ENCODE measurements at places on chromosomes 2 and 18.

DNA sequence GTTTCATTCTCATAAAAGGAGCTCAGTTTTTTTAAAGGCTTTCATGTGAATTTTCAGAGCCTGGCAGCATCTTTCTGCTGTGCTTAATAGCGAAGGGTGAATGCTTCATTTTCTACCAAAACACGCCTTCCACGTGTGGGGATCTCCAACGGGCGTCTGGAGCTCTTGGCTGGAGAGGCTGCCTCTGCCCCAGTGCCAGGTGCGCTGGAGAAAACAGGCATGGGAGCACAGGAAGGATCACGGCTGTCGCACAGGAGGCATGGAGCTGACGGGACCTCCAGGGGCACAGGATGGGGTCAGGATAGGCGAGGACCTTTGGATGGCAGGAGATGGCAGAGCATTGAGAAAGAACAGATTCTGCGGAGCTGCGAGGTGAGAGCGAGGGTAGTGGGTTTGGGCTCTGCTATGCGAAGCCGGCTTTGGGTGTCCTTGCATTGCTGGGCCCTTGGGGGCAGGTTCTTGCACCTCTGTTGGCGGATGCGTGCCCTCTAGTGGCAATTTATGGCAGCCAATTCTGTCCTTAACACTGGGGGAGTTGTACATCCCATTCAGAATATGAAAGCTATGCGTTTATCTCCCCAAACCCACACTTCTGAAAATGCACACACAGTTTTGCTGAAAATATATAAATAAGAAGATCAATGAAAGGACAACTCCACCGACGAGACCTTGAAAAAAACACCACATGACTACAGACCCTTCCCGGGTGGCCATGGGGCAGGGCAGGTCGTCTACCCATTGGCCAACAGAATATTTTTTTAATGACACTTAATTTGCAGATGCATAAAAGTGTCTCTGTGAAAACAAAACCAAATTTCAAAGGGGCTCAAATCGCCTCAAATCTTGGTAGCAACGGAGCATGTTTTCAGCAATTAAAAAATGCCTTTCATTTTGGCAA is 90.4 kb upstream of the SLC35G4 start:
- peak; percentile 46 for DNase-seq

GRCh38 chr2:152550386-152550785 is 166.9 kb downstream of the PRPF40A start:
- DNase-seq: no peak

DNA sequence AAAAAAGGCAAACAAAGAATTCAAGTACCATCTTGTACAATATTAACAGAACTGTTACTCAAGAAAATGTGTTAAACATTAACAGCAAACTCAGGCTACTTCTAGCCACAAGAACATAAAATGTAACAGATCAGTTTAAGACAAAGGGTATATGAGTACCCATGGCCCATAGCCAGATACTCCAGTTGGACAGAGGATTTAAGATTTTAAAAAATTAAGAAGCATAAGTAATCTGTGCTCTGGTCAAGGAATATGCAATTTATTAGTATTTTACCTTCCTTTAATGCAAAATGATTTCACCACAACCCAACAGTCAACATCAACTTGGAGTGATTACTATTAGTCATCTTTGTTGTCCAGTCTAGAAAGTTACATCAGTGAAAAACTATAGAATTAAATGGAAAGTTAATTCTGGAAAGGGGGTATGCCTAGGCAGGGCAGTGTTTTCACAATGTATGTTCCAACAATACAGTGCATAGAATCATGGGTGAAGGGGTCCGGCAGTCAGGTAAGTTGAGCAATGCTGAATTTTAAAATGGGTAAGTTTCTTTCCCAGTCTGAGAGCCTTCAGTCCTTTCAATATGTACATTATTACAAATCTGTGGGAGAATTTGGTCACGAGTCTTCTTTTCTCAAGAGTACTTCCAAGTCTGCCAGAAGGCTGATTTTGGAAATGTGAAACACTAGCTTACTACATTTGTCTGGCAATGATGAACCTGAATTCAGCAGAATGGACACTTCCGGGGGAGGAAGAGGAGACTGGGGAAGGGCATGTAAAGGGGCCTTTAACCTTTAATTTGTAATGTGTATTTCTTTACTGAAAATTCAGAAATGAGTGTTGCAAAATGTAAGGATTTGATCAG is 34.5 kb downstream of the SFT2D3 start:
- DNase-seq: peak; percentile 25

GRCh38 chr2:38076710-38077430 is 919 bp upstream of the CYP1B1 start:
- DNase-seq: peak; percentile 98

DNA sequence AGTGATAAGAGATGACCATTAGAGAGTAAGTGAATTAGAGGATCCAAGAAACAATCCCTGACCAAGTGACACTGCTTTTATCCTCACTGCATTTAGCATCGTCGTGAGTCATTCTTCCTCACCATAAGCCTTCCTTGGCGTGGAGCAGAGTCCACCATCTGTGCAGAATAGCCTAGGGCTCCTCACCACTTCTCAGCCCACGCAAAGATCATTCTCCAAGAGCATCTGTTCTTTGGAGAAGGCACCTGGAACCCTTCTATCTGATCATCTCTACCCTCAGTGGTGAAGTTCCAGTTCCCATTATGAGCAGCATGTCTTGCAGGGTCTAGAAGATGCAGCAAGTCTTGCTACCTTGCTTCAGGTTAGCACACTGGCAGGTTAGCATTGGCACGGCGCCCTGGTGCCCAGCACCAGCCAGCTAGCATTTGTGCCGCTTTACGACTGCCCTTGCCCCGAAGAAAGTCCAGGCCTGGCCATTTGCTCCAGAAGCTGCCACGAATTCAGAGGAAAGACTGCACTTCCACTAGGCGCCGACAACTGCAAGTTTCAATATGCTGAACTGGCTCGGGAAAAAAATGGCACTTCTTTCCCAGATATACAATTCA is 225.8 kb downstream of the TTC32 start:
- peak; percentile 95 for DNase-seq

DNA sequence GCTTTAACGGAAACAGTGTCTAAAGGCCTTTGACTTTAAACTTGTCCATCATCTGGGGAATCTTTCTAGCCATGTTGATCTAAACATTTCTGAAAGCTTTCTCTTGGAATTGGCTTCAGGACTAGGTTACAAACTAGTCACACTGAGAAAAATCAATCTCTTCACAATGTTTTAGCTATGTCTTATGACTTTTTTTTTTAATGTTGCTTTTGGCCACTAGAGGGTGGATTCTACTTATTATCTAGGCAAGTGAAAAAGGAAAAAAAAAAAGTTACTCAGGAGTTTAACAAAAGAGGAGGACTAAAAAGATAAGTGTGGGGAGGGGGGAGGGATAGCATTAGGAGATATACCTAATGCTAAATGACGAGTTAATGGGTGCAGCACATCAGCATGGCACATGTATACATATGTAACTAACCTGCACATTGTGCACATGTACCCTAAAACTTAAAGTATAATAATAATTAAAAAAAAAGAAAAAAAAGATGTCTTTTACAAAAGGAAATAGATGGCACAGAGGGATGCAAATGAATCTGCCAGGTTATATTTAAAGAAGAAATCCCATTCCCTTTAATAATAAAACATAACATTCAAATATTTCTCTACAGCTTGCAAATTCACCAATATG is 160.4 kb upstream of the PID1 start:
- DNase-seq: peak; percentile 72

DNA sequence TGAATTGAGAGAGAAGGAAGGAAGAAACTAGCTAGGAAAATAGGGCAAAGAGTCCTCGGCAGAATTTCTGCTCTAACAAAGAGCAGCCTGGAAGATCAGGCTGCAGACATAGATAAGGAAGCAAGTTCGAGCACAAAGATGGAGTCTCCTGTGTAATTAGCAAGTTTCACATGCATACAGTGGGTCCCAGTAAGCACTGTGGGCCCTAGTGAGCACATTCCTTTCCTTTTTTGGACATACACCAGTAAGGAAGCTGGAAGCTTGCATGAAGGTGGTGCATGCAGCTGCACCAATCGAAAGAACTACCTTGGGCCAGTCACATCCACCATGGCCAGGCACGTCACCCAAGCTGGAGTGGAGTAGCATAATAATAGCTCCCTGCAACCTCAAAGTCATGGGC is 109.7 kb downstream of the NOL4 start:
- no peak for DNase-seq

- DNase-seq: no peak
These were observed 21.2 kb downstream of the CYP26B1 start for GRCh38 chr2:72126186-72127100.

GRCh38 chr2:172397148-172397834 is 30.1 kb upstream of the ITGA6 start:
- peak; percentile 27 for DNase-seq

- DNase-seq: no peak
These were observed 10.3 kb downstream of the TEX44 start for GRCh38 chr2:231602859-231603467.
